ENCODE measurements at places on chromosomes 2 and 18. TPM values are rescaled to one million over a fixed set of nuclear protein-coding genes. Genes with fewer than 3 reads are reported as not detected.

The MSTN gene
- total RNA-seq: not detected

The UGT1A5 gene
- total RNA-seq: 0.89 TPM

The DSG1 gene
- not detected for total RNA-seq

The TRIM43 gene
- not detected for total RNA-seq

The SLC66A3 gene
- 68.7 TPM for total RNA-seq

The ARHGAP15 gene
- total RNA-seq: 9.8 TPM

The CAPN13 gene
- total RNA-seq: 3.0 TPM

The TMEM163 gene
- 0.67 TPM for total RNA-seq

The UPP2 gene
- 0.11 TPM for total RNA-seq

The ANKRD36 gene
- total RNA-seq: 27.6 TPM

The SCN9A gene
- total RNA-seq: 2.3 TPM

The SCN2A gene
- total RNA-seq: 0.11 TPM

The BMP10 gene
- total RNA-seq: not detected

The ASB18 gene
- not detected for total RNA-seq

The IHH gene
- total RNA-seq: not detected

The KIF5C gene
- total RNA-seq: 2.3 TPM
